ENCODE measurements at places on chromosomes 1 and 21.

DNA sequence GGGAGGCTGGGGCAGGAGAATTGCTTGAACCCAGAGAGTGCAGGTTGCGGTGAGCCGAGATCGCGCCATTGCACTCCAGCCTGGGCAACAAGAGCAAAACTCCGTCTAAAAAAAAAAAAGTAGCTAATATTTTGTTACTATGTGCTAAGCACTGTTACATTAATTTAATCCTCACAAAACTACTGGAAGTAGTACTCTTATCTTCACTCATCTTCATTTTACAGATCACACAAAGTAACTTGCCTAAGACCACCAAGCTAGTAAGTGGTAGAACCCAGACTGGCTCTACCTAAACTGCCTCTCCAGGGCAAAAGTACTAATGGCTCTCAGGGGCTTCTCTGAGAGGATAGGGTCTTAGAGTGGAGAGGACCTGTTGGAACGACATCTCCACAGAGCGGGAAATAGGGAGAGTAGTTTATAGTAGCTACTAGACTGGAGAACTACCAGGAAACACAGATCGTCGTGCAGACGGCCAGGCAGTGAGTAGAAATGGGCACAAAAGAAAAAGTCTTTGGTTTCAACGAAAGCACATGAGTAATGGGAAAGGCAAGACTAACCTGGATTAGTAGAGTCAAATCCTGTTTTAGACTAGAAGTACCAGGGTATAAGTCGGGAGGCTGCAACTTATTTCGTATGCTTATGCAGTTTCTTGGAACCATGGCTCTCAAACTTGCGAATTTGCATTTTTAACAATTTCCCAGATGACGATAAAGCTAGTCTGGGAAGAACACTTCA lies 1.4 kb downstream of the CLCC1 start:
- DNase-seq = no peak

DNA sequence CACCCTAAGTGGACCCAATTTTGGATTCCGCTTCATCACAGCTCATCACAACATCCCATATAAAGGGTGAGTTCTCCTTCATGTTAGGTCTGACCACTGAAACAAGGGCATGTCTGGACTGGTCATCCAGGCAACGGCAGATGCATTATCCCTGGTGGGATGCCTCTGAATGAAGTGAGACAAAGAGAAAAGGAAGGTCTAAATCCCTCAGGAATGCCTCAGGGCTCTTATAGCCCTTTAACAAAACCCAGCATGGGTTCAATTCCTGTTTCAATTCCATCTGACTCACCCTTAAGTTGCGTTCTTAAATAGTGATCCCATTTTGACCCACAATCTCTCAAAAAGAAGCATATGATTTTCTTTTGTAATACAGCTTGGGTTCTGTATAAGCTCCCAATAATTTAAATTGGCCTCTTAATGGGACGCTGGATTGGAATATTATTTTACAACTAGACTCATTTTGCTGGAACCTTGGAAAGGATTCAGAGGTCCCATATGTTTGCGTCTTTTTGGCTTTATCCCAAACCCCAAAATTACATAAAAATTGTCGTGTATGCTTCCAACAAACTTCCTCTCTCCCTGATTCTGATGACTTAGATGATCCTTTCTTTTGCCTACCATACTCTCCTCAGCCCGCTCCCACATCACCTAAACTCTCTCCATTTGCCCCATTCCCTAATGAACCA lies 287.4 kb upstream of the ZP4 start:
- DNase-seq = no peak

GRCh38 chr1:43554444-43554992 lies 23.8 kb downstream of the PTPRF start:
- peak; percentile 59 for DNase-seq

GRCh38 chr1:233627823-233628222 lies 13.9 kb downstream of the KCNK1 start:
- no peak for DNase-seq

- no peak for DNase-seq
Measured at GRCh38 chr1:185343306-185343705, 26.3 kb upstream of the IVNS1ABP start.
